ENCODE measurements at places on chromosomes 1 and 21.

GRCh38 chr1:27658951-27659496, 13.0 kb downstream of the IFI6 start:
- DNase-seq = no peak

DNA sequence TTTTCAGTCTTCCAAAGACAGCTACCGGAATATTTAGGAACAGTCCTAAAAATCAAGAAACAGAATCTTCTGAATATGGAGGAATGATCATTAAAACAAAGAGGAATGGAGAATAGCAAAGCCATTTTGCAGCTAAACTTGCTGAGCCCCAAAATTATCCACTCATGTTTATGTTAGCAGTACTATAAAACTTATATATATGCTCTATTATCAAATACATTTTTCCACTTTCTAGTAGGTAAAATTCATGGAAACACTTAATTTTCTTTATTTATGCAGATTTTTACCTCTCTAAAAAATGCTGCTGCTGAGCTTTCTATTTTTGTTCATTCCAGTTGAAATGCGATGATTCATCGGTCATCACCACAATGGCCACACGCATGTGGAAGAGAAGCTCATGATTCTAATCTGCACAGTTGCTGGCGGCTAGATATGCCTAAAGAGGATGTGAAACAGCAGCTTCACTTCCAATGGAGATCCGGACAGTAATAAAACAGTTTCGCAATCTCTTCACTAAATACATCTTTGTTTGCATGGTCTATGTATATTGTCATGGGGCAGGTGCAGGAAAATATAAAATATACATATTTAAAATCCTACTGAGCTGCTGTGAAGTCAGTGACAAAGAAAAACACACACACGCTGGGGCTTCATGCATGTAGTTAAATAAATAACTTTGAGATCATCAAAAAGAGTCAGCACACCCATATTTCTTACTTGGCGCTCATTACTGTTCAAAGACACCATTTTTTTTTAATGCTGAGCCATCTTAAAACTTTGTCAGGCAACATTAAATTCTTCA, 292.2 kb downstream of the SMYD3 start:
- DNase-seq = no peak

- no peak for DNase-seq
Observed at GRCh38 chr1:204383163-204383904, 23.6 kb upstream of the PLEKHA6 start.

GRCh38 chr1:178048883-178049282, 45.0 kb upstream of the RASAL2 start:
- DNase-seq = no peak

DNA sequence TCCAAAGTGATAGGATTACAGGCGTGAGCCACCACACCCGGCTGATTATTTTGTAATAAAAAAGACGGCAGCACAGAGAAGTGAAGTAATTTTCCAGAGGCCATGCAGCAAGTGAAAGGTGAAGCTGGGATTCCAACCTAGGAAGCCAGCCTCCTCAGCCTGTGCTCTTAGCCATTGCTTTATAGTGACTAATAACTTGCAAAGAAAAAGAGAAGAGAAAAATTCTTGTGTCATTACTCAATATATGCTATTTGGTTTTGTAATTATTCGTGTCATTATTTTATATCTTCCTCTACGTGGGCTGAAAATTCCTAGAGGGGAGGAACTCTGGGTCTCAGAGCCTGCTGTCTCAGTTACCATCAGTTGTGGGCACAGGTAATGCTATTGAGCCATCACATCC, 1.6 kb upstream of the IER5 start:
- no peak for DNase-seq

DNA sequence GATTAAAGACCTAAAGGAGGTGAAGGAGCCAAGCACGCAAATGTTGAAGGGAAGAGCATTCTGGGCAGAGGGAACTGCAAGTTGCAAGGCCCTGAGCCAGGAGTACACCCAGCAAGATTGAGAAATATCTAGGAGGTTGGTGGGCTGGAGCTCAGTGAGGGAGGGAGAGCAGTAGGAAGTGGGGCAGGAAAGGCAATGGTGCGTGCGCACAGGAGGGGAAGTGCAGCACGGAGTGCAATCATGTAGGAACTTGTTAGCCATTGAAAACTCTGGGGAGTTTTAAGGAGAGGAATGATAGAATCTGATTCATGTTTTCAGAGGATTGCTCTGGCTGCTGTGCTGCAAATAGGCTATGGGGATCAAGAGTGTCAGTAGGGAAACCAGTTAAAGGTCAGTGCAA, 13.2 kb upstream of the IGSF3 start:
- no peak for DNase-seq

DNA sequence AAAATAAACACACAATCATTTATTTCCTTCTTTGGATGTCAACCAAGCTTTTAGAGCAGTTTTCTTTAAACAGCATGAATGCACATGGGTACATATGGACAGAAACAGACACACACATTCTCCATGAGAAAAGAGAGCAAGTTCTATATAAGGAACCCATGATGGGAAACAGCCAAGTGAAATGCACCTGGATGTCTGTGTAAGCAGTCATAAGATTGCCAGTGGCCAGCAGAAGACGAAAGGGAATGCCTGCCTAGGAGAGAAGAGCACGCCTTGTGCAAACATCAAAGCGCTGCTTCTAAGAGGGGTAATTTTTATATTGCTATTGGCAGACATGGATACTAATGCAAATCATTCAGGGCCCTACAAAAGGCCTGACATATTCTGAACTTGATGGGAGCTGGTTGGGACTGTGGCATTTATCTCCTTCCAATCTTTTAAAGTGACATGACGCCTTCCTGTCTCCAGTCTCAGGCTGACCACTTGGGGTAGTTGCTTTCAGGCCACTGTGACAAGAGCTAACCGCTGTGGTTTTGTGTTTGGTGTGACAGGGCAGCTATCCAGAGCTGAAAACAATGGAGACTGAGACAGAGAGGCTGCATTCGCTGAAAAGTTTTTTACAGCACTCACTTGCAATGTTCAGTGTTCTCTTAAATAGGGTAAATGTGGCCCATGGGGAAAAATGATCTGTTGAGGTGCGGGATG, 75.0 kb upstream of the DPT start:
- no peak for DNase-seq

- no peak for DNase-seq
Observed at GRCh38 chr1:41418857-41419583, 57.8 kb downstream of the FOXO6 start.

GRCh38 chr1:101245246-101245927, 8.6 kb downstream of the S1PR1 start:
- DNase-seq = no peak

DNA sequence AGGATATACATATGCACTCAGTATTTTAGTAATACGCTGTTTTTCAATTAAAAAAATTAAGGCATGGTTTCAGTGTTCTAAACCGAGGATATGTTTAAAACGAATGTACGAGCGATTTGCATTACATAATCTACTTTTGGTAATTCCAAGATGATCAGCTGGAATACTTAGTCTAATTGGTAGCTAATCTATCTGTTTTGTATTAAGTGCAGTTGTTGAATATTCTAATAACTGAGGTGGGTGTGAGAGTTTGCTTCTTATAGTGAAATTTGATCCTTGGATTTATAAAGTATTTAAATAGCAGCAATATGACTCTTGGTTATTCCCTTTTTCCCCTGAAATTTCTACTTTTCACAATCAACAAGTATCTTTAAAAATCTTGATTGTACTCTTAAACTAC, 1.3 kb downstream of the RNF2 start:
- DNase-seq = no peak

GRCh38 chr1:90100566-90100965, 105.7 kb downstream of the ZNF326 start:
- DNase-seq = no peak

GRCh38 chr21:36175771-36176565, 19.3 kb downstream of the DOP1B start:
- DNase-seq = no peak

DNA sequence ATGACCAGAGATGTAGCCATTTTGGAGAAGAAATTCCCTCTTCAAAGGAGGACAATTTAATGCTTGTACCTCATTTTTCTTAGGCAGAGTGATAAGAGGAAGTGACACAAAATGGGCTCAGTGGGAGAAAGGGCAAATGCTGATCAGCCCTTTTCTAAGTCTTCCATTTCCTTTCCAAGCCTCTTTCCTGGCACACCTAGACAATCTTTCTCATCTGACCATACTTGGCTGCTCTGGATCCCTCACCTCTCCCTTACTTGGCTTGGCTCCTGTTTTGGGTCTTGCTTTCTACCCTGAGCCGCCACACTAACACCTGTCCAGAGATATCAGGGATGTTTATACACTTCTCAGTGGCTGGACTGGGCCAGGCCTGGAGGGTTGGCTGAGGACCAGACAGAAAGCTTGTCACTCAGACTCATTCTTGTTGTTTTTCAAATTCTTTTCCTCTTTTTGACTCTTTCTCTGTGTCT, 13.1 kb downstream of the TXNIP start:
- DNase-seq = no peak

GRCh38 chr1:70627910-70628309, 216.8 kb downstream of the CTH start:
- DNase-seq = no peak

- no peak for DNase-seq
Observed at GRCh38 chr1:180636138-180636537, 4.3 kb downstream of the XPR1 start.

- DNase-seq = no peak
Observed at GRCh38 chr1:86997538-86997937, 83.1 kb downstream of the HS2ST1 start.

GRCh38 chr1:152189657-152190442, 30.8 kb upstream of the RPTN start:
- DNase-seq = peak; percentile 45

DNA sequence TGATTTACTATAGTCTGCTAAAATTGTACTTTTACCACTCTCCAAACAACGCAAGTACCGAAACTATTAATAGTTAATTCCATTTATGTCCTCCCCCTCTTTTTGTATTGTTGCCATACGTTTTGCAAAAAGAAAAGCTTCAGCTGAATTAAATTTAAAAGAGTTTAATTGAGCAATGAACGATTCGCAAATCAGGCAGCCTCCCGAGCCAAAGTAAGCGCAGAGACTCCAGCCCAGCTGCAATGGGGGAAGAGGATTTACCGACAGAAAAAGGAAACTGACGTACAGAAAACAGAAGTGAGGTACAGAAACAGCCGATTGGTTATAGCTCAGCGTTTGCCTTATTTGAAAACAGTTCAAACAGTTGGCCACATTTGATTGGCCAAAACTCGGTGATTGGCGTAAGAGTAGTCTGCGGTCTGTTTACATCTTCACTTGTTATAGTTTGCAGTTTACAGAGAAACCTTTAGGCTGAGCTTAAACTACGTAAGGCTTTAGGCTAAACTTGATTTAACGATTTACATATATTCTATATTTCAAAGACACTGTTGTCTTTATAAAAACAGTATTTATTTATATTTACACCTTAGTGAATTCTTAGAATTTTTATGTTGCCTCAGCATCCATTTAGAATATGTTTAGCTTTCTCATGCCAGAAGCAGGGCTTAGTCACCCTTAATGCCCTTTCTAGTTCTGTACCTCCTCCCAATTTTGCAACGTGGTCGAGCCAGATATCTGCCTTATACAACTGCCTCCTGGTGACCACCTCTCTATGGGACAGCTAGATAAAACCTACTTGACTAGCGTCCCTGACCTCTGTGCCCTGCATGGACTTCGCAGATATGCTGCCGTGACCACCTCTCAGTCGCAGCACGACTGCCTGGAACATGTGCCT, 23.8 kb downstream of the CR1 start:
- DNase-seq = no peak

DNA sequence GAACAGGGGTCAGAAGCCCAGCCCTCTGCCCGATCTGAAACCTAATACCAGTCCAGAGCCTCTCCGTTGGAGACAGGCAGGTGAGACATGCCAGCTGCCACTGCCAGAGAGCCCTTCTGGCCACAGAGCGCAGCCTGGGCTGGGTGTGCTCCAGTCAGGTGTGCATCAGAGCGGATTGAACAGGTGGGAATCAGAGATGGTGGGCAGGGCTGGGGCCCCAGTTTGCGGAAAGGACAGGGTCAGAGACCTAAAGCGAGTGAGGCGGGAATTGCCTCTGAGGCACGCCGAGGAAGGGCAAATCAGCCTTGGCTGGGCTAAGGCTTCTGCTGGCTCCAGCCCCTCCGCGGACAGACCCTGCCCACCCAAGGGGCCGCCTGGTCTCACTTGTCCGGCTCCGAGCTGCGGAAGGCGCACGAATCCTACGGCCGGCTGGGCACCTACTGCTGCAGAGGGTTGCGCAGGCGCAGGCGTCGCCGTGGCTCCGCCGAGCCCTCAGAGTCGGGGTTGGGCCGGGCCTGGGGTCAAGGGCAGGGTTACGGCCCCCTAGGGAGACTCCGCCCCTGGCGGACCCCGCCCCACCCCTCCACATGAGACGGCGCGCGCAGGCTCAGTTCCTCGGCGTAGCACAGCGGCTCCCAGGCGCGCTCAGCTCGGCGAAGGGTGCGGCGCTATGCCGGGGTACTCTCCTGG, 10.3 kb downstream of the CPLANE2 start:
- DNase-seq = no peak

GRCh38 chr21:28280611-28281010, 712.1 kb downstream of the LTN1 start:
- DNase-seq = no peak

- DNase-seq = no peak
Observed at GRCh38 chr1:3011127-3011526, 10.1 kb upstream of the ACTRT2 start.

- DNase-seq = no peak
Observed at GRCh38 chr1:79196211-79196610, 189.7 kb upstream of the ADGRL4 start.

DNA sequence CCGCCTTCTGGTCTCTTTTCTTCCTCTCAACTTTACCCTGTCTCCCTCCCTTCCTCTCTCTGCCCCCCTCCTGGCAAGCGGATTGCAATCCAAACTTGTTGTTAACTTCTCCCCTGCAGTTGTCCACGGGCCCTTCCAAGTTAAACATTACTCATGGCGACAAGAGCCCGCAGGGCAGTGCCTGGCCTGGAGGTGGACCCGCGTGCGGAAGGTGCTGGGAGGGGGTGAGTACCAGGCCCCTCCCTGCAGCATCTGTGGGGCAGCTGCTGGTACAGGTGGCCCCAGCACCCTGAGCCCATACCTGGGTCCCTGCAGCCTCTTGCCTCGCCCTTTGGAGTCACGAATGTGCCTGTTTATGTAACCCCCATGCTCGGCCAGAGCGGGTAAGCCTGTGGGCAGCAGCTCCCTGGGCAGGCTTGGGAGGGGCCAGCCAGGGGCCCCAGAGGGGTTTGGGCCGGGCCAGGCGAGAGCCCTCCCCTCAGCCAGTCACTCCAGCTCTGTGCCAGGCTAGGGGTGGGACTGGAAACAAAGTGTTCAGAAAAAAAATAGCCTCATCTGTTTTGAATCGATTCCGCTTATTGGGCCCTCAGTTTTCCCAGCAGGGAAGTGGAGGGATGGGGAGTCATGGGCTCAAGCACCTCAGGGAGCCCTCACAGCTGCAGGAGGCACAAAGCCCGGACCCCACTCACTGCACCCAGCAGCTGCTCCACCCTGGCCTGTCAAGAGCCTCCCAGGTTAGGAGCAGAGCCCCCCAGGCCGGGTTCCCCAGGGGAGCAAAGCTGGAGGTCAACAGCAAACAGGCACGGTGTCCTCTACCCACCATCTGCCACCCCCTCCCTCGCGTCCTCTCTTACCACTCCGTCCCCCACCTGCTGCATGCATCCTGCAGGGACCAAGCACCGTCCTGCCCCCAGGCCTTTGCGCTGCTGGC, 14.0 kb upstream of the FAAP20 start:
- DNase-seq = no peak
